Activated CD4-positive, alpha-beta T cell treated with anti-CD3 and anti-CD28 coated beads, Interleukin-2, amount 10 ng/mL, durations not matched to agents 24 days and 14 days (primary cell): ENCODE measurements at places on chromosomes 5 and 9.

DNA sequence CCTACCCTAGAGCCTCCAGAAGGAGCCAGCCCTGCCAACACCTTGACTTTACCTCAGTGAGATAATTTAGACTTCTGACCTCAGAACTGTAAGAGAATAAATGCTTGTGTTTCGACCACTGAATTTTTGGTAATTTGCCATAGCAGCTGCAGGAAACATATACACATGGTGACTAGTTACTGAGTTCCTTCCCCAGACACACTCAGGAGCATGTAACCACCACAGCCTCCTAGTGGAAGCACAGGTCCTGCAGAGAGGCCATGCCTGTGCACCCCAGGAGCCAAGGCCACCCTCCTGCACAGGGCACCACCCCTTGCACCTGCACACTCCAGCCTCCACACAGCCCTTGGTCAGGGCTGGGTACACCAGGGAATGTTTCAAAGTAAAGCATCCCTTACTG lies 7.6 kb upstream of the CAMSAP1 start:
- H3K27me3 ChIP-seq = no peaks in the 10 kb centered on the region
- H3K27ac ChIP-seq = no peak overlapping the region
- no peak for DNase-seq
- H3K4me1 ChIP-seq = peaks cover 8% of the 10 kb centered on the region
- H3K36me3 ChIP-seq = peaks cover 78% of the 10 kb centered on the region

GRCh38 chr9:37971691-37972090 lies 67.8 kb upstream of the SLC25A51 start:
- H3K27ac ChIP-seq = no peak overlapping the region
- no peak overlapping the region for H3K4me3 ChIP-seq
- DNase-seq = no peak

DNA sequence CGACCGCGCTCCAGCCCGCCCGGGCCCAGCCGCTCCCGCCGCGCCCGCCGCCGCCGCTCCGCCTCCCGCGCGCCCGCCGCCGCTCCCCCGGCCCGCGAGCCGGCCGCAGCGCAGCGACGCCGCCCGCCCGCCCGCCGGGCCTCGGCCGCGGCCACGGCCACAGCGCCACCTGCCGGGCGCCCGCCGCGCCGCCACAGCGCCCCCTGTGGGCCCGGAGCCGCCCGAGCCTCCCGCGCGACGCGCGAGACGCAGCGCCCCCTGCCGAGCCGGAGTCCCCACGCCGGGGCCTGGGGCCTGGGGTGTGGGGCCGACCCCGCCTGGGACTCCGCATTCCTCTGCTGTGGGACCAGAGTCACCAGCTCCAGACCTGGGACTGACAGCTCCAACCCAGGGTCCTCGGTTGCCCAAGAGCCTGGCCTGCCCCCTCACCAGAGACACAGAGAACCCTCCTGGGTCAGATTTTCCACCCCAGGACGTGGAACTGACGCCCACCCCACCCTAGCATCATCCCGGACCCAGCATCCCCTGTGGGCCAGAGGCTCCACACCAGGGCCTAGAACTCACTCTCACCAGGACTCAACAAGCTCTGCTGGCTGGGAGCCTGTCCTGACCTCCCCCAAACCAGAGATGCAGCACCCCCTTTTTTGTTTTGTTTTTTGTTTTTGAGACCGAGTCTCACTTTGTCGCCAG lies at the start of gene RAPGEF1:
TSS of gene RAPGEF1 (minus strand) at position 118 of the 690 bp plus-strand sequence. CDS start 246 bp downstream, outside the sequence.
- H3K27me3 ChIP-seq = no peaks in the 10 kb centered on the region
- H3K36me3 ChIP-seq = peaks cover 24% of the 10 kb centered on the region
- peak; percentile 97 for DNase-seq
- peak within 1 kb of the TSS; percentile 93 for H3K27ac ChIP-seq

DNA sequence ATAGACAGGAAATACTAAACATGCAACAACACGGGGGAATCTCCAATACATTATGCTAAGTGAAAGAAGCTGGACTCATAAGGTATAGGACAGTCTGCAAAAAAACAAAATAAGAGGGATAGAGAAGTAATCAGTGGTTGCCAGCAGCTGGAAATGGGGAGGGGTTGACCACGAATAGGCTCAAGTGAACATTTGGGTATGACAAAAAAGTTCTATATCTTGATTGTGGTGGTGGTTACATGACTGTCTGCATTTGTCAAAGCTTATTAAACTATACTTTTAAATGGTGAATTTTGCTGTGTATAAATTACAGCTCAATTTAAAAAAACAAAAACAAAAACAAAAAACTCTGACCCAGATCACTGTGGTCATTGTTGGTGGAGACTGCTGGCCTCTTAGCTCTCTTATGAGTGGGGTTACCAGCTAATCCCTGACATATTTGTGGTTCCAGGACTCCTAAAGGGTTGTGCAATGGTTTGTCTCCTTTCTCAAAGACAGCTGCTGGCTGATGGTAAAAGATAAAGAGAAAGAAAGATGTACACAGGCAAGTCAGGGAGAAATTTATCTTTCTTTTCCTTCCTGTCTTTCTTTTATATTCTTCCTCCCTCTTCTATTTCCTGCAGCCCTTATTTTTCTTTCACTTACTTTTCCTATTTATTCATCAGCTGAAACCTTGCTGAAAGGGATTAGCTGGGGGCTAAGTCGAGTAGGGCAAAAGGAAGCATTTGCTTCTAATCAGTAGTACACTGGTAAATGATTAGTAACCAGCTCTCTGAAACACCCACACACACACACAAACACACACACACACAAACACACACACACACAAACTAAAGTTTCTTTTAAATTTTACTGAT lies 42.6 kb upstream of the APC start:
- H3K4me1 ChIP-seq = peaks cover 2% of the 10 kb centered on the region
- H3K27me3 ChIP-seq = peaks cover 52% of the 10 kb centered on the region
- DNase-seq = no peak
- no peak overlapping the region for H3K4me3 ChIP-seq
- no peaks in the 10 kb centered on the region for H3K36me3 ChIP-seq
- no peak overlapping the region for H3K27ac ChIP-seq

DNA sequence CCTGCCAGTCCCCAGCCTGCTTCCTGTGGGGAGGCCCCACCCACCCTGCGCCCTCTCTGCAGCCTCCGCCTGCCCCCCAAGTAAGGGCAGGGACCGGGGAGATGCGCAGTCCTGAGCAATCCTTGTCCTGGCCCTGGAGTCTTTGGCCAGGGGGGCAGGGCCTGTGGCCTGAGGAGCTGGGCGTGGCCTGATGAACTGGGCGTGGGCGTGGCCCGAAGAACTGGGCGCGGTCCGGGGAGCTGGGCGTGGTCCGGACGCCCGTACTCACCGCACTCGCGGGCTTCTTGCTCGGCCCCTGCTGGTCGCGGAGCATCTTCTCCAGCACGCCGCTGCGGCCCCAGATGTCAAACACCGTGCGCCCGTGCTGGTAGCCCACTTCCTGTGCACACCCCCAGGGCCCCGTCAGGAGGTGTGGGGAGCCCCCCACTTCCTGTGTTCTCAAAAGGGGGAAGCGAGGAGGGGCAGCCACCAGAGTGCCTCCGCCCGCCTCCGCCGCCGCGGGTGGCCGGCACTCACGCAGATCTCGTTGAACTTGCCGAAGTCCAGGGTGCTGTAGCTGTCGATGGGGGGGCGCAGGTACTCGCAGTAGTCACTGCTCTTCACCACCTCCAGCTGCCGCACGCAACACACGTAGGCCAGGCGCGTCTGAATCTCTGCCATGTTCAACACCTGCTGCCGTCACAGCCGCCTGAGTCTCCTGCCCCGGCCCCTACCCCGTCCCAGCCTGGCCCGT lies 2.7 kb upstream of the NSMF start:
- H3K27me3 ChIP-seq = no peaks in the 10 kb centered on the region
- H3K27ac ChIP-seq = peak overlapping the region; percentile 83
- H3K4me3 ChIP-seq = peak overlapping the region; percentile 69
- H3K36me3 ChIP-seq = peaks cover 4% of the 10 kb centered on the region
- H3K4me1 ChIP-seq = peaks cover 3% of the 10 kb centered on the region
